ENCODE measurements at places on chromosomes 5 and 9.

DNA sequence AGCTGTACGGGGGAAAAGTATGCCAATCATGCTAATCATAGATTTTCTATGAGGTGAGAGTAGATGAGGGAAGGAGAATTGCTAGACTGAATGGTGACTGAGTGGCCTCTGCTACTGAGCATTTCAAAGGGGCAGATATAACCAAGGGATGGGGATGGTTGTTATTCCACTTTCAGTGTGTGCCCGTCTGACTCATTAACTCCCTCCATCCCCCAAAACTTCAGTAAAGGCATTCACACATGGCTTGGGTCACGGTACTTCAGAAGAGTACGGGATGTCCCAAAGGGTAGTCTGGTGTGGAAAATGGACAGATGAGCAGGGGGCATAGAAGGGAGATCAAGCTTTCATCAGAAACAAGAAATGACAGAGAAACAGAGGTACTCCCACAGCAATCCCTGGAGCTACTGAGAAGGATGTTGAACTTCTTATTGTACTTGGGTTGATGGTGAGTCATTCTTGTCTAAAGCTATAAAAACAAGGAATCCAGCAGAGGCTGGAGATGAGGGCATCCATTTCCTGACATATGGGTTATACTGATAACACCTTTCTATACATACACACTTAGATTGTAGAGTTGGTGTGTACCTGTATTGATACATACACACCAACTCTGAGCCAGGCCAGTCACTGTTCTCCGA lies 8.9 kb upstream of the TLE4 start:
- no peak for DNase-seq

GRCh38 chr9:112669326-112669725 lies 48.6 kb downstream of the INIP start:
- DNase-seq = no peak

- no peak for DNase-seq
Measured at GRCh38 chr5:181047921-181048320, 7.9 kb downstream of the BTNL9 start.

GRCh38 chr5:108122702-108123101 lies 259.2 kb downstream of the FBXL17 start:
- no peak for DNase-seq

GRCh38 chr9:108800632-108801099 lies 55.1 kb downstream of the ACTL7B start:
- DNase-seq = no peak

DNA sequence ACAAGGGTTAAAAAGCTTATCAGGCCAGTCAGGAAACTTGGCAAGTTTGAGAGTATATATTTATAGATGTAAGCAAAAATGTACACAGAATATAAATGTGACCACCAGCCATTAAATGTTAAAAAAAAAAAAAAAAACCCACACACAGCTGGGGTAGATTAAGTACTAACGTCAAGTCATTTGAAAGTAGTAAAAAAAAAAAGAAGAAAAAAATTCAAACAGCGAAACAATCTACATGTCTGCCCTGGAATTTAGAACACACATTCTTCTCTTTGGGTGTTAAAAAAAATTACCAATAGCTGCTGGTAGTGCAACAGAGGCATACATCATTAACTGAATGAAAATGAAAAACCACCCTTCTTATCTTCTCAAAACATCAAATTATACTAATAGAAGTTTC lies 269.7 kb downstream of the MLLT3 start:
- DNase-seq = no peak

- no peak for DNase-seq
Measured at GRCh38 chr9:124613849-124614248, 106.7 kb upstream of the NR5A1 start.

GRCh38 chr9:37191403-37192089 lies 71.2 kb downstream of the ZCCHC7 start:
- no peak for DNase-seq

DNA sequence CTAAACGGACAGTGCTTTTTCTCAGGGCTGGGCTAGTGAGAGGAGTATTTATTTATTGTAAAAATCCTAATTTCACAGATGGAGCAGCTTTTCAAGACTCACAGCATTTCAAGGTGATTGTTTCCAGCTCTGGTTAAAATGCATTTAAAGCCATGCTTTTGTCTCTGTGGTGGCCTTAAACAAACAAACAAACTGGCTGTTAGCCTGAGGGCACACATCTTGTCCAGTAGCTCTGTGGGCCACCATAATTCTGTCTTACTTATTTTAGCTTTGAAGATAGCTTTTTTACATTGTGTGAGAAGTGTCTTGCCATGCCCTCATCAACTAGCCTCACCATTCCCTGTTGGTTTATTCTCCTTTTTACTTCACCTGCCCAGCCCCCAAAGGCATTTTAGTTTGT lies 218.2 kb downstream of the PSAT1 start:
- no peak for DNase-seq

- peak; percentile 10 for DNase-seq
Measured at GRCh38 chr9:91150998-91151717, 210.6 kb downstream of the AUH start.

- DNase-seq = no peak
Measured at GRCh38 chr5:78534148-78534904, 114.2 kb downstream of the LHFPL2 start.

DNA sequence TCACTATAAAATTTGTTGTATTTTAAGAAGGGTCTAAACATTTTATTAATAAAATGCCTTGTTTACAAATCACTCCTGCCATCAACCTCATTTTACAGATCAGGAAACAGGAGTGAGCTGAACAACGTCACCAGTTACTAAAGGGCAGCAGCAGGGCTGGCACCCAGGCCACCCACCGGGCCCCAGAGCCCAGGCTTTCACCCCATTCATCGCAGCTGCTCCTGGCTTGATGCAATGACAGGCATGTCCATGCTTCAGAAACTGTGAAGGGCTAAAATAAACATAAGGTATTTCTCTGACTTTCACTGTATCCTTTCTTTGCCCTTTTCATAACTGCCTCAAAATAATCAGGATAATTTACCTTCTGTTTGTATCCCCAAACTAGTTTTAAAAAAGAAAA lies 18.1 kb downstream of the MED27 start:
- DNase-seq = no peak

- no peak for DNase-seq
Measured at GRCh38 chr5:128220841-128221240, 137.3 kb downstream of the SLC12A2 start.

DNA sequence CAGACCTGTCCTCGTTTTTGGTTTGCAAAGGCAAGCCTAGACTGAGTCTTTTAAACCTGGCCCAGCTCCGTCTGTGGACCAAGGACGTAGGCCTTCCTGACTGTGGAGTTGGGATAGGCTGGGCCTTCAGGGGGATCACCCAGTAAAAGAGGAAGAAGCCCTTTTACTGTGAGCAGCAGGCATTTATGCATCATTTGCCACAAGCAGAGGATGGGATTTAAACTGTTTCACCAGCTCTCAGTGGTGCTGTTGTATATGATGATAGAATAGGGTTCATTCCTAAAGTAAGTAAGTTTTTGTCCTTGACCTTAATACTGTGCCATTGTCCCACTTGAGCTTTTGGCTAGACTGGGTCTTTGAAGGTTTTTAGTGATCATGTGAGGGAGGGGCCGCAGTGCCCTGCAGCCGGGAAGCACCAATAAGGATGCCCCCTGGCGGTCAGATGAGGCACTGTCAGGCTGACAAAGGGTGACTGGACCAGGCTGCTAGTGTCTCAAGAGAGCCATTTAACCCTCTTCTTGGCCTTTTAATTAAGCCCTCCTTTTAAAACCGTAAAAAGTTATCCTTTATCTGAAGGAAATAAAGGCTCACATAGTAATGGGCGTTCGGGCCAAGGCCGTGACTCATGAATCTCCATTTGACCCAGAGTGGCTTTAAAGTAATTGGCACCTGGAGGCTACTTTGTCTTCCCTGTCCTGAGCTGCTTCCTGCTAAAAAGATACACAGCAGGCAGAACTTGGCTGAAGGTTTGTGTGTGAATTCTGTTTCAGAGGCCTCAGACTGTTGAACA lies 74.0 kb downstream of the UBAP1 start:
- DNase-seq = peak; percentile 26

GRCh38 chr5:78550891-78551290 lies 97.7 kb downstream of the LHFPL2 start:
- DNase-seq = no peak

GRCh38 chr5:111135363-111135762 lies 43.2 kb downstream of the WDR36 start:
- no peak for DNase-seq

DNA sequence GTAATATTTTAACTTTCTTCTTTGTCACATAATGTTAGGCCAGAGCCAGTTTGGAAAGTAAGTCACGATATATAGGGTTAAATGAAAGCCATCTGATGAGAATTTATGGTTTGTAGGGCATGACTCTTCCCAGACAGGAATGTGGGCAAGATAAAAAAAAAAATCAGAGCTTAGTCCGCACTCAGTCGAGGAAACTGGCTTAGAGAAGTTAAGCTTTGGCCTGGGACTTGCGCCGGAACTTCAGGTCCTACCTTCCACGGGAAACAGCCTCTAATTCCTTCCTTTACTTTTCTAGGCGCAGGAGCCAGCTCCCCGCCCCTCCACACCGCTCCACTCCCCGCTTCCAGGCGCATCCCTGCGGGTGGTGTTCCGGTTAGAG lies 475 bp downstream of the DDX31 start:
- DNase-seq = no peak

GRCh38 chr5:159163027-159163700 lies 46.2 kb downstream of the RNF145 start:
- DNase-seq = no peak

GRCh38 chr9:88776717-88777497 lies 214.4 kb upstream of the S1PR3 start:
- no peak for DNase-seq

DNA sequence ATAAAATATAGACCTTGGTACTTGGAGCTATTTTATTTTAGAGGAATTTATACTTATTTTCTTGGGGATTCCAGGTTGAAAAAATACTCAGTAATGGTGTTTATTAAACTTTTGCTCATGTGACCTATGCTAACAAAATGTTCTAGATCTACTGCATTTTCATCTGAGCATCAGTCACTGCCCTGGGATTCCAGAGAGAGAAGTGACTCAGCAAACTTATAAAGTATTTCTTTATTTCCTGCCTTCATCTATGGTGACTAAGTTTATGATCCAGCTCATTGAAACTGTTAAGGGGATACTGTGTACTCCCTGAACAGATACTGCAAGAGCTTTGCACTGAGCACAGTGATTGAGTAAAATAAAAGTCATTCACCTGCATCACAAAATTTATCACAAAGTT lies 298.5 kb upstream of the CDH18 start:
- no peak for DNase-seq

DNA sequence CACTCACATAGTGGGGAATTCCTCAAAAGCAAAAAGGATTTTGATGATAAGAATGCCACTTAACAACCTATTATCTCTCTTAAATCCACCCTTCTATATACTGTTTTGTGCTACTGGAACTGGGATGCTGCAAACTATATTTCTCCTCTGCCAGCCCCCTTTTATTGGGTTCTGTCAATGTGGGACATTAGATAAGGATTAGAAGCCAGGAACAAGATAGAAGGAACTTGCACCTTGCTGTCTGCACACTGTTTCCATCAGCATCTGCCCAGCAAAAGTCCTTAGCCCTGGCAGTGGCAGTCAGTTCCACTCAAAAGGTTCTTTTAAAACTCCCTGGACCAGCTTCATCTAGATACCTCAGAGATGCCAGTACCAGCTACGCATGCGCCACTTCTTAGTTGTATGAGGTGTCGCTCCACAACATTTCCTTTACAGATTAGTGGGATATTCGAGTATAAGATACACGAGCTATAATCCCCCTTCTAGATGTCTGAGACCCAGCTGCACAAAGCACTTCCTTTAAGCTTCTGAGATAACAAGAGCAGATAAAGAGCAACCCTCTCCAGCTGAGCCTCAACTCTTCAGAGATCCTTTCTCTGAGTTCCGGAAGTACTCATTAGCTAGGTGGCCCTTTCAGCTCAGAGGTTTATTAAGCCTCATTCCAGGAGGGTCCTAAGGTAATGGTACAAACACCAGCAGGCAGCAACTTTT lies 45.3 kb downstream of the CERT1 start:
- no peak for DNase-seq

DNA sequence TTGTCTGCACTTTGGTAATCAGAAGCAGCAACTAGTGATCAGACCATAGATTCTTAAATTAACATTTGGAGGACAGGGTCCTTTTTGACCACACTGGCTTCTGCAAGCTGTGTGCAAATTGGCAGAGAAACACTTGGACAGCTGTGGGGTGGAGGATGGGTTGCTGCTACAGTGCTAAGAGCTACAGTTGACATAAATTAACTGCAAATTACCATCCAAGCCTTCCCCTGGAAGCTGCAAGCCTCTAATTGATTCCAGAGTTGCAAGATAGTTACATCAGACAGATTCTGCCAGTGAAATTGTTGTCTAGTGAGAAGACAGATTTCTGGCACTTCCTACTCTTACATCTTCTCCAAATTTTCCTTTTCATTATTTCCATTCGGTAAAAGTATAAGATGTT lies 517.7 kb downstream of the DIRAS2 start:
- no peak for DNase-seq

DNA sequence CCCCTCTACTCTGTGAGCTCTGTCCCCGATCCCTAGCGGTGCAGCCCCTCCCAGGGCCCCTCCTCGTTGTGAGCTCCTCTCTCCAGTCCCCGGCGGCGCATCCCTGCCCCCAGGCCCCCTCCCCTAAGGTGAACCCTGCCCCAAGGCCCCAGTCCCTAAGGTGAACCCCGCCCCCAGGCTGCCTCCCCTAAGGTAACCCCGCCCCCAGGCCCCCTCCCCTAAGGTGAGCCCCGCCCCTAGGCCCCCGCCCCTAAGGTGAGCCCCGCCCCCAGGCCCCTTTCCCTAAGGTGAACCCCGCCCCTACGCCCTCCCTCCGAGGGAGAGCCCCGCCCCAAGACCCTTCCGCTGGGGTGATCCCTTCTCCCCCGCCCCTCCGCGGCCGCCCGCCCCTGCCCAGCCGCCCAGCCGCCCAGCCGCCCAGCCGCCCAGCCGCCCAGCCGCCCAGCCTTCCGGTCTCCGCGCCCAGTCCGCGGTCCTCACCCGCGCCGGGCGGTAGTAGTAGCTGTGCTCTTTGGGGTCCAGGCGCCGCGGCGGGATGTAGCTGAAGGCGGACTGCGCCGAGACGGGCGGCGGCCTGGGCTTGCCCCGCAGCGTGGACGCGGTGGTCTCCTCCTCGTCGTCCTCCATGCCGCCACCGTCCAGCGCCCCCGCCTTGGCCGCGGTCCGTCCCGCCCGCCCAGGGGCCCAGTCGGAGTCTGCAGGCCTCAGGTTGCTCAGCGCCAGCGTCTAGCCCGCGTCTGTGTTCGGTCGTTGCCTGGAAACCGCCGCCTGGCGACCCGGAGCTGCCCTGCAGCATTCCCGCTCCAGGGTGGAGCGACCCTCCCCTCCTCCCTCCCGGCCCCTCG lies at the start of gene CFAP90:
Gene CFAP90 (minus strand): TSS at position 739 of the 845 bp plus-strand sequence. CDS start 112 bp downstream, at position 627.
- peak; percentile 28 for DNase-seq

GRCh38 chr9:117887383-117887782 lies 183.2 kb downstream of the TLR4 start:
- DNase-seq = no peak

DNA sequence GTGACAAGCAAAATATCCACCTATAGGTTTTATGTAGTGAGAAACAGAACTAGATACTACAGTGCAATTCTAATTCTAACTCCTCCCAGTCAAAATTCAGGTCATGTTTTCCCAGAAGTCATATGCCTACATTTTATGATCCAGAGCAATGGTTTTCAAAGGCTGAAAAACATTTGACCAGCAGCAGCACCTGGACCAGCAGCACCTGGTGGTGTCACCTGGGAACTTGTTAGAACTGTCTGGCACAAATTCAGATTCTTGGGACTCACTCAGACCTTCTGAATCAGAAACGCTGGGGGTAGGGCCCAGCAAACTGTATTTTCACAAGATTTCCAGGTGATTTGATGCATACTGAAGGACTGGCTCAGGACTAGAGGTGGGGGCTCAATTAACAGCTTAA lies 367.7 kb upstream of the RFX3 start:
- DNase-seq = no peak

Measured in T-helper 1 cell (primary cell).